CD4-positive, alpha-beta T cell treated with Interleukin-15 for 4 hours (primary cell): ENCODE measurements at places on chromosomes 2 and 18.

DNA sequence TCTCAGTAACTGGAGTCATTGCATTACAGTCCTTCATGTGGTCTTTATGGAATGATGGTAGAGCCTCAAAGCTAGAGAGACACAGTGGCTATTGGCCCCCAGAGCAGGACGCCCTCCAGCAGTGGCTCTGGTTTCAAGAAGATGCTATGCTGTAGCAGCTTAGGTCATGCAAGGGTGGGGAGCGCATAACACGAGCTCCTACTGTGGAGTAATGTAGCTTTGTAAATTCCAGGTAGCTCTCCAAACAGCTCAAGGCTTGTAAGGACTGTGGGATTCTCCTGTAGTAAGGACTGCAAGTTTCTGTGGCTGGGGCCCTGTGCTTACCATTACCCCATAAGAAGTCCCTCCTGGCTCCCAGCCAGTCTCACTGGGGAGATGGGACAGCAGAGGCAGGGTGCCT lies 15.6 kb downstream of the APLF start:
- DNase-seq, result no peak

DNA sequence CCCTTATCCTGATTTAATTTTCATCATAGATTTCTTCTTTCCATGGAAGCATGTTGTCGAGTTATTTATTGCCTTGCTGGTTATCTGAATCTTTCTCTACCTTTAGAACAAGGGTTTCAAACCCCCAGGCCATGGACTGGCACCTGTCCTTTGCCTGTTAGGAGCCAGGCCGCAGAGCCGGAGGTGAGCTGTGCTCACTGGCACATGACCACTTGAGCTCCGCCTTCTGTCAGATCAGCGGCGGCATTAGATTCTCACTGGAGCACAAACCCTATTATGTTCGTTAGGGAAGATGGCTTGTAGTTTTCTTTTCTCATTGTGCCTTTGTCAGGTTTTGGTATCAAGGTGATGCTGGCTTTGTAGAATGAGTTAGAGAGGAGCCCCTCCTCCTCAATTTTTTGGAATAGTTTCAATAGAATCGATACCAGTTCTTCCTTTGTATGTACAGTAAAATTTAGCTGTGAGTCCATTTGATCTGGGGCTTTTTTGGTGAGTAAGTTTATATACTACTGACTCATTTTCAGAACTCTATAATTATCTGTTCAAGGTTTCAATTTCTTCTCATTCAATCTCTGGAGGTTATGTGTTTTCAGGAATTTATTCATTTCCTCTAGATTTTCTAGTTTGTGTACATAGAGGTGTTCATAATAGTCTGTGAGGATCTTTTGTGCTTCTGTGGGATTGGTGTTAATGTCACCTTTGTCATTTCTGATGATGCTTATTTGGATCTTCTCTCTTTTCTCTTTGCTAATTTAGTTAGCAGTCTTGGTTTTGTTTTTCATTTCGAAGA lies 668.0 kb upstream of the FAM98A start:
- no peak for DNase-seq

- no peak for DNase-seq
These were observed 34.2 kb downstream of the ALS2 start for GRCh38 chr2:201746551-201746950.

GRCh38 chr2:240523451-240524281 lies 34.1 kb downstream of the ANKMY1 start:
- no peak for DNase-seq

GRCh38 chr2:133247631-133248030 lies 320.6 kb downstream of the NCKAP5 start:
- no peak for DNase-seq

DNA sequence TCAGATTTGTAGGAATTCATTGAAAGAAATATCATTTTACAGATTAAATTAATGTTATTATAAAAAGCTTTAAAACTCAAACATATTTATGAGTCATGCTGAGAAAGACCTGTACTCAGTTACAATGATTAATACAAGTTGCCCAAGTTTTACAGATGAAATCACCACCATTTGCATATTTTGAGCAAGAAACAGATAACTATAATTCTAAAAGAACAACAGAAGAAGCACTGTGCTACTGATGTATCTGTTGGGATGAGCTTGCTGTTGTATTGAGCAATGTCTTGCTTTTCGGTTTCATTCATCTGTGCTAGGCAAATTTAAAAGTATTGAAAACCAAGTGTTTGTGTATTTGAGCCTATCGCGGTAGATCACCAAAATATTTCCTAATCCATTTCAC lies 1589.1 kb upstream of the ZEB2 start:
- no peak for DNase-seq

GRCh38 chr2:160836755-160837154 lies 323.5 kb upstream of the TANK start:
- no peak for DNase-seq
